ENCODE measurements at places on chromosomes 11 and 22.

- no peak for DNase-seq
Observed at GRCh38 chr11:68463714-68464113, 3.2 kb downstream of the PPP6R3 start.

- DNase-seq = no peak
Observed at GRCh38 chr22:32020117-32020516, 22.9 kb upstream of the SLC5A1 start.

DNA sequence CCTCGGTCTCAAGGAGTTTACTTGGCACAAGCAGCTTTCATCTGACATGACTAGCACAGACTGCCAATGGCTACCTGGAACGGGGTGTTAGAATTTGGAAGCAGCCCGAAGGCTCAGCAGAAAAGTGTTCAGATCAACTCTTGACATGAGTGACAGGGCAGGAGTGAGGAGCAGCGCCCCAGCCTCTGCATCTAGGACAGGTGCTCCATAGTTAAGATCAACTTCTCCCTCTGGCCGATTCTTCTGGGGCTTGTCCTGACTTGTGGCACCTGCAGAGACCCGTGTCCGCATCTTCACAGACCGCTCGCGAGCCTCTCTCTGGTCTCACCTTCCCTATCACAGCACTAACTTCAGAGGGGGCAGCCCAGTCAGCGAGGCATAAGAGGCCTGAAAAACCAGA, 42.5 kb upstream of the CHKA start:
- DNase-seq = no peak

DNA sequence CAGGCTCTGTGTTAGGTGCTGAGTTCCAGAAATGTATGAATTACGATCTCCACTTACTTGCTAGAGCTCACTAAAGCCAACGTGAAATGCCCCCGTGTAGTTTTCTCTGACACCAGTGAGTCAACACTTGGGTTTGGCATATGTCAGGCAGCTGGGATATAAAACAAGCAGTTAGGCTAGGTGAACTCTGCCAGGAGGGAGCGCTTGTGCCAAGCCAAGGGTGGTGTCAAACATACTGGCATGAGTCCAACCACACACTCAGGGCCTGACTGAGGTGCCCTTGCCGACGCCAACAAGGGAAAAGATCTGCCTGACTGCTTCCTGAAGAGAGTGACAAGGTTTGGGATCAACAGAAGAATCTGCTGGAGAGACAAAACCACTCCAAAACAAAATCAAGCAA, 167.8 kb upstream of the NARS2 start:
- peak; percentile 89 for DNase-seq

GRCh38 chr22:24265734-24266133, 4.9 kb upstream of the SPECC1L start:
- DNase-seq = no peak

GRCh38 chr11:66933531-66933930, 24.7 kb downstream of the PC start:
- DNase-seq = no peak

DNA sequence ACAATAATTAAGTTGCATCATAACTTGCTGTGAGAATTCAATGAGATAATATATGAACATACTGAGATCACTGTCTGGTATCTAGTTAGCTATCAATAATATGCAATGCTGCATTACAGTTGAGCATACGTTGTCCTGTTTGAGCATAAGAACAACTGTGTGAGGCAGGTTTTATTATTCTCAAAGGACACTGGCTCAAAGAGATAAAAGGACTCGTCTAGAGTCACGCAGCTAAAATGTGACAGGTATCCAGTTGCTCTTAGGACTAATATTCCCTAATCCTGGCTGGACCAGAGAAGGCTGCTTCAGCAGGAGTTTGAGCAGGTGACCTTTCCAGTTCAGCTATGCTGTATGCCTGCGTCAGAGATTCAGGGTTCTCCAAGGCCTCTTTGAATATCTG, 92.5 kb downstream of the PLEKHA7 start:
- DNase-seq = no peak

DNA sequence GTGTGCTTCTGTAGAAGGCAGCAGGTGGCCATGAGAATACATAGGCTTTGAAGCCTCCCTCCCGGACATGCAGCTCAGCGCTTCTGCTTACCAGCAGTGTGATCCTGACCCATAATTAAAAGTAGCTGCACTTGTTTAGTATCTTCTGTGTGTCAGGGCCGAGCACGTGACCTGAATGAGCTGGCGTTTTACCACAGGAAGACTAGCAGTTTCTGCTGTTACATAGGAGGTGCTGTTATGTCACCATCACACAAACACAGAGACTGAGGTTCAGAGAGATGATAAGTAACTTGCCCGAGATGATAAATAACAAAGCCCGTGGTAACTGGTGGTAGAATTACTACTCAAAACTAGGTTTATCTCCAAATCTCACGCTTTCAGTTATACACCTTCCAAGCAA, 329.5 kb downstream of the OPCML start:
- no peak for DNase-seq

DNA sequence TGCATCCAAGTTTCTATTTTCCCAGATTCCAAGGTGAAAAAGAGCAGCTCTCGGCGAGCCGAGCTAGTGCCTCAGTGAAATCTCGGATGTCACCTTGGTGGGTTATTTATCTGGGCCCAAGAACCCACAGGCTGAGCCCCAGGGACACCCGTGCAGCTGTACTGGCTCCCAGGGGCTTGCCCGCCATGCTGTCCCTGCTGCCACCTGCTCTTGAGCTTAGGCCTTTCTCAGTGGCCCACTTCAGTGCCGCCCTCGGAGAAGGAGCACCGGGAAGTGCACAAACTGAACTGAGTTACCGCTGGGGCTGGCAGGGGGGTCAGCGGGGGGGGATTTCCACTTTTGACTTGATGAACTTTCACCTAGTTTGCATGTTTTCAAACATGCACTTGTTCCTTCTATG, 27.9 kb downstream of the CPT1A start:
- no peak for DNase-seq

GRCh38 chr11:130527636-130528297, 79.3 kb downstream of the ADAMTS15 start:
- no peak for DNase-seq

DNA sequence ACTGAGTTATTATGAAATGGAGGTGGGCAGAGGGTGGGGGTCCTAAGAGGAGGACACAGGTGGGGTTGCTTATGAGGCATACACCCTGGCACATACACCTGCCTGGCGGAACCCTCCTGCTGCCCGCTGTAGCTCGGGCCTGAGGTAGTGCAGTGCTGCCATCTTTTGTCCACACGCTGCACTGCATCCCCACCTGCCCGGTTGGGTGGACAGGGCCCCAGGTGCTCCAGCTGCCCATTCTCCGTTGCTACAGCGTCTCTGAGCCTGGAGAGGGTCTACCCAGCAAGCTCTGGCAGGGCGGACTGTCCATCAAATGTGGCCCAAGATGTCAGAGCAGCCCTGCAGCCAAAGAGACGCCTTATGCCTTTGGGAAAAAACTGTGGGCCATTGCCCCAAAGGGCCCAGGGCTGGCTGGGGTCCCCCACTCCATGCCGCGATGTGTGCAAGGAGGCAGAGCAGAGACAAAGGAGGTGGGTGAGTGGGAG, 131.2 kb downstream of the BUD13 start:
- peak; percentile 40 for DNase-seq

- no peak for DNase-seq
Observed at GRCh38 chr11:35323076-35323868, 96.1 kb downstream of the SLC1A2 start.

Measured in colonic mucosa (tissue), 4 donors.